CD4-positive, alpha-beta T cell treated with Interleukin-4 for 4 hours (primary cell): ENCODE measurements at places on chromosomes 6 and 20.

DNA sequence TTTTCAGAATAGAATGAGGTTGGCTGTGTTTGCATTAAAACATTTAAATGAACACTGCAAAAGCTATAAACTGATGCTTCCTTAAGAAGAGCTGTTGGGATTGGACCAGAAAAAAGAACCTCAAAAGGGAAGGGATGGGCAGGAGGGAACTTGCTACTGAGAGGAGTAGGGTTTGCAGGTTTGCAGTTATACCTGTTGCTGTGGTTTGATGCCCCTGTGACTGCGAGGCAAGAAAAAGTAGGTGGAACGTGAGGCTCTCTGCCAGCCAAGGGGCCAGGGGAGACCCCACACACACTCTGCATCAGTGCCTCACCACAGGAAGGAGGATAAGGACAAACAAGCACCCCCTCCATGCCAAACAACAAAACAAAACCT, 197.2 kb downstream of the BCAS1 start:
- DNase-seq = no peak

- DNase-seq = no peak
Measured at GRCh38 chr20:47041396-47041899, 146.8 kb downstream of the EYA2 start.

- no peak for DNase-seq
Measured at GRCh38 chr6:93675856-93676417, 256.6 kb upstream of the EPHA7 start.

GRCh38 chr20:51321343-51322163, 221.0 kb downstream of the NFATC2 start:
- no peak for DNase-seq

DNA sequence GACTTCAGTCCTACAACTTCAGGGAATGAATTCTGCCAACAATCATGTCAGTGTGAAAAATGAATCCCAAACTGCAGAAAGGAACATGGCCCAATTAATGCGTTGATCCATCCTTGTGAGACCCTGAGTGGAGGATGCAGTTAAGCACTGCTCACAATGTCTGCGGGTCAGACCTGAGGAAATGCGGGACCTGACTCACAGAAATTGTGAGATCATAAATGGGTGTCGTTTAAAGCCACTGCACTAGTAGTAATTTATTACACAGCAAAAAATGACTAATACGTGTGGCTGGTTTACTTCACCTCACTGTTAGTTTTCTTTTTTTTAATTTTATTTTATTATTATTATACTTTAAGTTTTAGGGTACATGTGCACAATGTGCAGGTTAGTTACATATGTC, 505.0 kb downstream of the PRKN start:
- DNase-seq = no peak

- DNase-seq = no peak
Measured at GRCh38 chr20:61112515-61112914, 139.5 kb upstream of the CDH4 start.

GRCh38 chr20:48850257-48850976, 22.6 kb upstream of the PREX1 start:
- no peak for DNase-seq
